ENCODE measurements at places on chromosomes 5 and 9.
A peak's percentile ranks its signal among the peaks of the same experiment; 100 is the strongest.

DNA sequence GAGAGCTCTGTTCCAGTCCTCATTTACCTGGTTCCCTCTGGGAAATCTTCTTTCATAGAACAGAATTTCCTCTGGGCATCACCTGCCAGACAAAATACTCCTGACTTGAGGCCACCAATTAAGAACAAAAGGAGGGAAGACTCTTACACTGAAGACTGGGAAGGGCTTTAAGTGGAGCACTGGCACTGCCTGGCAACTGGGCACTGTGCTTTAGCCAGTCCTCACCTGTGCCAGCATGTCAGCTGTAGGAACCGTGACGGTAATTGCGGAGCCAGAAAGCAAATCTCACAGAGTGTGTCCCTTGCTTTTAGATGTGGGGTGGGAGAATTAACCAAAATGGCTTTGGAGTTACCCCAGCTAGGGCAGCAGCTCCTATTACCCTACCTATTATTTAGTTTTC, 40.6 kb downstream of the FAM219A start:
- no peak for DNase-seq

DNA sequence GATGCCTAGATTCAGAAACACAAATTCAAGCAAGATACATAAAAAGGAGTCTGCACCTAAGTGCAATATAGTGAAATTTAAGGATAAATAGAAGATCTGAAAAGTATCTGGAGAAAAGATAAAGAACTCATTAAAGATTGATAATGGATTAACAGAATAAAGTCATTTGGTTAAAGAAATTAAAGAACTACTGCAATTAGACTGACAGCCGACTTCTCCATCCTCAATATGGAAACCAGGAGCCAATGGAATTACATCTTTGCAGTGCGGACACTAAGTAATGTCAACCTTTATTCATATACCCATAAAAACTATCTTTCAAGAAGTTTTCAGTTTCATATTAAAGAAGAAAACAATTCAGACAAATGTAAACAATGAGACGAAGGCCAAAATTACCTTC, 81.0 kb downstream of the MRPL36 start:
- DNase-seq = no peak

DNA sequence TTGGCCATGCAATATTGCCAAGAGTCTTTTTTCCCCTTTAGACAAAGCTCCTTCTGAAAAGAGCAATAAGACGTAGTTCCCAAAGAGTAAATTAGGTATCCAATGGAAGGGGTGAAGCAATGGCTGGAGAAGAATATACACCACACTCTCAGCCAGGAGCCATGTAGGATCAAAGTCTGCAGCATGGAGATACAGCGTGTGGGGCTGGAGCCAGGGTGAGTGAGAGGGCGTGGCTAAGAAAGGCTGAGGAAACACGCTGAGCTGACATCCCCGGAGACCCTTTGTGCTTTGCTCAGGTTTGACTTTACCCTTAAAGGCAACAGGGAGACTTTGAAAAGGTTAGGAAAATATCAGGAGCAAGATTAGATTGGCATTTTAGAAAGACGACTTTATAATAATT, 87.1 kb upstream of the ELL2 start:
- no peak for DNase-seq

DNA sequence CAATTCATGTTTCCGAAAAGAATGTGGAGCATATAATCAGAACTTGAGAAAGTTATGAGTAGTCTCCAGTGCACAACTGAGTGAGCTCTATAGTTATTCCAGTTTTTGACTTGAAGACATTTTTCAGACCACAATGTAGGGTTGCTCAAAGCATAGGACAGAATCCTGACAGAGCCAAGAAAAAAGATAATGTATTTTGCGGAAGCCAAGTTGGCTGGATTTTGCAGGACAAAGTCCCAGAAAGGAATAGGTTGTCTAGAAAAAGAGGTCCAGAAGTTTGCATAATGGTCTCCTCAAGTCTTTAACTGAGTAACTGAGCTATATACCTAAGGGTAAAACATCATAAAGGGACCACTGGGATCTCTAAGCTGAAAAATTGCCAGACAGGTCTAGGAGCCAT, 1028.0 kb downstream of the TAF11L14 start:
- no peak for DNase-seq

- DNase-seq = no peak
Measured at GRCh38 chr9:134026981-134027380, 1.7 kb downstream of the BRD3OS start.

GRCh38 chr5:151221574-151221973, 2.3 kb downstream of the CCDC69 start:
- no peak for DNase-seq

DNA sequence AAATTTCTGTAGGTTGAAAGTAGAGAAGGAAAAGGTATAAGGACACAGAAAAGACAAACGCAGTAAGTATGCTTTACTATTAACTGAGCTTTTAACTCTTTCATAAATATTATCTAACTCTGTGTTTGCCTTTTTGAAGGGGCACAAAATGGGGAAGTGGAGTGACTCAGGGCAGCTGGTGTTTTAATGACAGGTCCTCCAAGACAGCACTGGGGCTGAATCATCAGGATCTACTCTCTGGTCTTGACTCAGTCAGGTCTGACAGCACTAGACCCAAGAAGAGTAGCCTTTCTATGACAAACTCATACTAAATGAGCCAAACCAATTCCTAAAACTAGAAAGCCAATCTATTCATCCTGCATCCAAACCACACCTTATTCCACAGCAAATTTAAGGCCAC, 102.2 kb downstream of the APTX start:
- DNase-seq = no peak

- DNase-seq = no peak
Measured at GRCh38 chr9:749716-750115, 91.8 kb upstream of the DMRT1 start.

DNA sequence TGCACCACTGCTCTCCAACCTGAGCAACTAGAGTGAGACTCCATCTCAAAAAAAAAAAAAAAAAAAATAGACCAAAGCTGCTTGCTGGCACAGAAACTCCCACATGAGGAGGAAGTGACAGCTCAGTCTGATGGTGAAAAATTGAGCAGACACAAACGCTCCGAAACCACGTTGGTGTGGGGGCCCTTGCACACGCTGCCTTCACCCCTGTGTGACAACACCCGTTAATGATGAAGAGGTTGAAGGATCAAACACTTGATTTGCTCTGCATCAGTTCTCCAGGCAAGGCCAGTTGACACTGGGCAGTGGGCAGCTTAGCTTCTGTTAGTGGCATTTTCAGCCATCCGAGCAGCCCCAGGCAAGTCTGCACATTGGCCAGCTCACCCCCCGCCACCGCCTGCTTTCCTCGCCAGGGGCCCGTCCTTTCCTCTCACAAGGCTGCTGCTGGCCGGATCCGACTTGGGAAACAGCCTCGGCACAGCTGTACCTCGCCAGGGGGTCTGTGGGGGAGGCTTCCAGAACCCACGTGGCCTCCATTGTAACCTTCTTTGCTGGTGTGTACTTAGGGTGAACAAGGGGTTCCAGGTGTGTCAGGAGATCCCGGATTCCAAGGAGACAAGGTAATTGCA, 79.8 kb downstream of the COL27A1 start:
- no peak for DNase-seq

GRCh38 chr5:147763791-147764525, 18.6 kb downstream of the JAKMIP2 start:
- no peak for DNase-seq

GRCh38 chr5:120901199-120901598, 437.1 kb downstream of the PRR16 start:
- DNase-seq = no peak

DNA sequence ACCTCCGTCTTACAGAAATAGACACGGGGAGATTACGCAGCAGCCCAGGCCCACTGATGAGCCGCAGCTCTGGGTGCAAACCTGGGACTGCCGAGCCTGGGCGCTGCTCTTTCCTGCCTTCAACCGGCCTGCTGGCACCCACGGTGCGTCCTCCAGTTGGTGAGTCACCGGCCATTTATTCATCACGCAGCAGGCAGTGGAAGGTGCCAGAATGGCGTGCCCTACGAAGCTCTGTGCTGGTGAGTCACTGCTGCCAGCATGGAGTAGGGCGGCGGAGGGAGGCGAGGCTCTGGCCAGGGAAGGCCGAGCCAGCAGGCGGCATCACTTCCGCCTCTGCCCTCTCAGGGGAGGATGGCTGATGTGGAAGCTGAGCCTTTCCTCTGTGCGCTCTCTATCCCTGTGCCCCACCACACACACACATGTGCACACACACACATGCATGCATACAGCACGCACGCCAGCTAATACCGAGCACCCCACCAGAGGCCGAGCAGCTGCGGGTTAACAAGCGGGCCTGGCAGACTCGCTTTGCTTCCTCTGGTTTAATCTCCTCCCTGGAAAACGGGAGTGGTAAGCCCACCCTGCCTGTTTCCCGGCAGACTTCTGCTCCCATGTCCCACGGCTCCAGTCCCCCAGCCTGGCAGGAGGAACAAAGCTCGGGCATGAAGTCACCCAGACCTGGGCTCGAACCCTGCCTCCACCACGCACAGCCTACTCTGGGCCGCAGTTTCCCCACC, 39.2 kb downstream of the OLFM1 start:
- DNase-seq = peak; percentile 65

DNA sequence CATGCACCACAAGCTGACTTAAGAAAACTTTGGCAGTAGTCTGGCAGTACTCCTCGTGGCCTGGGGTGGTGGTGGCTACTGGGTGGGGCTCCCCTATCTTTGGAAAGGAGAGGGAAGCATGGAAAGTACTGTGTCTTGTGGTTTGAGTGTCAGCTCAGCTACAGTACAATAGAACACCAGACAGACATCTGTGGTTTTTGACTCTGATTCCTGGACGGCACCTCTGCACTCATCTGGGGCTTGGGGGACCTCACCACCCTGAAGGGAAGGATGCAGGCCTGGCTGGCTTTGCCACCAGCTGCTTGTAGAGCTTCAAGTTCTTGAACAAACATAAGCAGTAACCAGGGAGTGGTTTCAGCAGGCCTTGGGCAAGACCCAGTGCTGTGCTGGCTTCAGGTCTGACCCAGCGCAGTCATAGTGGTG, 40.6 kb downstream of the TNFSF8 start:
- no peak for DNase-seq

DNA sequence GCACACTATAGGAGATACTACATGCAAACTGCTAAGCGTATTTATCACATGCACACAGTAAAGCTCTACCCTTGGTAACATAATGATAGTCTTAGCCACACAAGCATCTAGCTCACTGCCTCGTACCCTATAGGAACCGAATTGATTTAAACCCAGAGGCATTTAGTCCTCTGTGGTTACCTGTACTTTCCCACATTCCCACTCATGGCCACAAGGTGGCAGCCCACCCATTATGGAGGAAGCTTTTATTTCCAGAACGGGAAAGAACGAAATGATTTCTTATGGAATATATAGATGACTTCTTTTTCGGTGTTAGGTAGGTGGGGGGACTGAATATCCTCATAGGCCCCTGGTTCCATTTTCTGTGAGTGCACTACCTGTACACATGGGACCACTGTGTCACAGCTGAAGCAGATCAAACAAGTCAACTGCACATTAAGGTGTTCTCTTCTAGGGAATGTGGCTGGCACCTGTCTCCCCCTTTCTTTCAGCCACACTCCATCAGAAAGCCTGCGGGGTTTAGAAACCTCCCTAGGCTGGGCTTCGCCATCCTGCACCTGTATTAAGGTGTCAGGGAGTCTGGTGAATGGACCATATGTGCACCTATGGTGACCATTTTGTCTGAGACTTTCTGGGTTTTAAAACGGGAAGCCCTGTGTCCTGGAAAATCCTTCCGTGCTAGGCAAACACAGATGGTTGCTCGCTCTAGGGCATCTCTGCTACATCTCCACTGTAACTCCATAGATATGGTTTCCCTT, 313.2 kb downstream of the SLIT3 start:
- no peak for DNase-seq

DNA sequence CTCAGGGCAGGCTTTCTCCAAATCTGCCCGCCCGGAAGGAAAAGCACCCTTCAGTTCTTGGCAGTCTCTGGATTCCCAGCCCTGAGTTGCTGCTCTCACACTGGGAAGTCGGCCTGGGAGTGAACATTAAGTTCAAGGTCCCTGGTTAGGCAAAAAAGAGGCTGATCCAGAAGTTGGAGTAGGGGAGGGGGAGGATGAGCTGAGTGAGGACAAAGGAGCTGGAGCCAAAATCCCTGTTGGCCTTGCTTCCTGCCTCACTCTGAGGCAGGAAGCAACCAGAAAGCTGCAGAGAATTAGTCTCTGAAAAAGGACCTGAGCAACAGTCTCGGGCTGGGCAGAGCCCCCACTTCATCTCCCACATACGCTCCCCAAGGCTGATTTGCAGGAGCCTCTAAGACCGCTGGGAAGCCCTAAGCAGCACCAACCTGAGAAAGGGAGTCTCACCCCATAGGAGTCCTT, 15.0 kb upstream of the RPS14 start:
- no peak for DNase-seq

- DNase-seq = no peak
Measured at GRCh38 chr5:163915481-163915961, 410.1 kb downstream of the MAT2B start.

DNA sequence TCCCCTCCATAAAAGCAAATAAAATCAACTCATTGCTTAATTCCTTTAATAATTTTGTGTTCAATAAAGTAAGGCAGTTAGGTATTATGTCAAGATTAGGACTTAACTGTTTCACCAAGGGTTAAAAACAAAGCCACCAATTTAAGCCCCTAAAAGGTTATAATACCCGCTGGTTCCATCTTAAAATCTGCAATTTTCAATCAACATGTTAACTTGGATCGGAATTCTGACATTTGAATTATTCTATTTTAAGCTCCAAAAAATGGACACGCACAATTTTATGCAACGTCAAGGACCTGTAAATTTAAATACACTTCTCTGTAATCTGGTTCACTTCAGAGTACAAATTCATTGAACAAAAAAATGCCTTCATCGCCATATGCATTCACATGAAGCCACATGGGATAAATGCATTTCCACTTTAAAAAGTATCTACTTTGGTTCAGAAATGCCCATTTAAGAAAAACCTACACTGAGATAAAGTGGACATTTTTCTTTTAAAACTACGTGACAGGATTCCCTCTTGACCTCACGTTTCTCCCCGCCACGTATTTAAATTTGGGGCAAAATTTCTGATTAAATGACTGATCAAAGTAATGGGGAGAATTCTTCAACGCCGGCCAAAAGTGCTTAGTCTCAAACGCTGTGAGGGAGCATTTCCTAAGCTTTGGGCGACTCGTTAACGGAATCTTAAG, 721 bp downstream of the GIN1 start:
- no peak for DNase-seq

GRCh38 chr9:99931155-99931840, 24.8 kb downstream of the STX17 start:
- no peak for DNase-seq

GRCh38 chr5:149838881-149839739, 105.5 kb downstream of the PDE6A start:
- no peak for DNase-seq

GRCh38 chr5:40616781-40617180, 62.9 kb upstream of the PTGER4 start:
- DNase-seq = no peak

- DNase-seq = no peak
Measured at GRCh38 chr5:6722015-6722414, 8.8 kb downstream of the TENT4A start.

DNA sequence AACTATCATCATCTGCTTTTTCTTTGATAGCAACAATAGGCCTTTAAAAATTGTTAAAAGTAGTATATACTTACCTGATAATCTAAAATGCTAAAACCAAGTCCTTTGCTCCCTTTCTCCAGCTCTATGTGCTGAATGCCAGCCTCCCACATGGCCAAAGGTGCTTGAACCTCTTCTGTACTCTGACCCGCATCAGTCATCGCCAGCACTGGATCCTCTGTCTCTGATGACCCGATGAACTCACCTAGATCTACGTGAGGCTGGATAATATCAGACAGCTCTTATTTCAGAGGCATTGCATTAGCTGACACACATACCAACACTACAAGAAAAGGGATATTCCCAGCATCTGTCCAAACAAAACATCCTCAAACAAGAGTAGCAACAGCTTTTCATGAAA, 89.5 kb downstream of the MPDZ start:
- DNase-seq = no peak

Data from NCI-H446 treated with DMSO at 0.1 percent for 48 hours (cell line).